ENCODE measurements at places on chromosomes 6 and 20.

- no peak for DNase-seq
These were observed 595 bp downstream of the FKBPL start for GRCh38 chr6:32129297-32130088.

DNA sequence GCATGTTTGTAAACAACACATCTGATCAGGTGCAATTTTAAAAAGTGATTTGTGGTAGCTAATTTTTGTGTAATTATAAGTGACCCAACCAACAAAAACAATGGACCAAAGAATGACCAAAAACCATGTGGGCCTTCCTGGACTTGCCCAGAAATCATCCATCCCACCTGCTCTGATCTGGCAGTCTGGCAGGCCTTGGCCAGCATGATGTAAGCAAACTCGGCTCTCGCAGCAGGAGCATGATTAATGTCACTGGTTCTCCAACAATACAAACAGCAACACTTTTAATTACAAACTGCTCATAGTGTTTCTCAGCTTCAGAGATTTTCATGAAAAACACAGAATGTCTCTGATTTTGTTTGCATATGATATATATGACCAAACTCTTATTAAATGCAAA, 16.1 kb downstream of the TP53INP2 start:
- no peak for DNase-seq

DNA sequence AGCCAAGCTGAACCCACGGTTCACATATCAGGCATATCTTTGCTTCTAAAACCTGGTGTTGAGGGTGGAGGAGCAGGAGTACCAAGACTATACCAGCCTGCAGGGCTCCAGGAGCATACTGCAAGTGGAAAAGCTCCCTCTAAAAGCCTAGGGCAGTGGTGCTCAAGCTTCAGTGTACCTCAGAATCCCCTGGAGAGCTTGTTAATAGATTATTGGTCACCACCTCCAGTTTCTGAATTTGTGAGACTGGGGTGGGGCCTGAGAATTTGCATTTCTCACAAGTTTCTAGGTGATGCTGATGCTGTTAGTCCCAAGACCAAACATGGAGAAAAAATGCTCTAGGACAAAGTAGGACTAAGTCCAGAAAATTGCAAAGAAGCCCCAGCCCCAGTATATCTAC, 65.4 kb downstream of the FILIP1 start:
- DNase-seq = no peak

DNA sequence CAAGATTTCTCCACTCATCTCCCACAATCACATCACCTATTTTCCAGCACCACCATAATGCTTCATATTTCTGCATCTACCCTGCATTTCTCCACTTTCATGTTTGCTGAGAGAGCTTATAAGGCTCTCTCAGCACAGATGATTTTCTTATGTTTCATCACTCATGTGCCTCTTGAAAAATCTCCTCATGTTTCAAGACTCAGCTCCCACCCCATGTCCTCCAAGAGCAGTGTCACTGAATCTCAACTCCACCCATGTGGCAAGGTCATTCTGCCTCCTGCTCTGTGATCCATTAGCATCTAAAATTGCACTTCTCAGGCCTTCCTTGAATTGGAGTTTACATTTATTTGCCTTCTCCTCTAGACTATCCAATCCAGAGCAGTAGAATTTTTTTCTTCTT, 178.7 kb upstream of the IRAK1BP1 start:
- DNase-seq = no peak

- DNase-seq = peak; percentile 73
These were observed 26.4 kb upstream of the PTGIS start for GRCh38 chr20:49594143-49594930.

DNA sequence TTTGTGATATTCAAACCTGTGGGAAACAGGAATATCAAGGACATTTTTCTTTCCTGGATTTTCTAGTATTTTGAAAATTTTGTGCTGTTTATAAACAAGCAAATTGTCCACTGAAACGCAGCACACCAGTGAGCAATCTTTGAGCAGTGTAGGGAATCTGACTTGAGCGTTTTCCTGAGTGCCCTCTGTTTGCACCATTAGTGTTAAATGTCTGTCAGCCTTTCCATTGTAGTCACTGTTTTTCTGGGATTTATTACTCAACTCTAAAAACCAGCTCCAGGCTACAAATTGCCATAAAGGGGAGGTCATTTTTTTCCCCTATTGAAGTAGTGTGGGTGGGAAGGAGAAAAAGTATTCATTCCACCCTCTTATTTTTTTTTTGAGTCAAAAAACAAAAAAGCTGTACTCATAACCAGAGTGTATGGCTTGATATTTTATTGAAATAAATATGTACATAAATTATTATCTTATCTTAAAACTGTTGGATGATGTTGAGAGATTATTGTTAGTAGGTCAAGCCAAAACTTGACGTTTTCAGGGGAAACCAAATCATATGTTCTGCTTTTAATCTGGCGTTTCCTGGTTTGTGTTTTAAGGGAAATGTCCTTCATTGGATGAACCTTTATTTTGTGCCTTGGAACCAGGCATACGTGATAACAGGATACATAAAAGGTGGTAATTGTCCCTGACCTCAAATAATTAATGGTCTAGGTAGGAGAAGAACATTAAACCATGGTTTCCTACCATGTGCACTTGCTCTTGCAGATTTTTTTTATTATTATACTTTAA, 51.8 kb downstream of the TSHZ2 start:
- no peak for DNase-seq

- no peak for DNase-seq
These were observed 467.6 kb downstream of the DHX35 start for GRCh38 chr20:39429726-39430125.

GRCh38 chr6:92427453-92427852, 991.9 kb downstream of the EPHA7 start:
- no peak for DNase-seq

GRCh38 chr6:4192173-4192572, 56.8 kb upstream of the ECI2 start:
- no peak for DNase-seq

- no peak for DNase-seq
These were observed 5.4 kb upstream of the ZNFX1 start for GRCh38 chr20:49283176-49283702.

DNA sequence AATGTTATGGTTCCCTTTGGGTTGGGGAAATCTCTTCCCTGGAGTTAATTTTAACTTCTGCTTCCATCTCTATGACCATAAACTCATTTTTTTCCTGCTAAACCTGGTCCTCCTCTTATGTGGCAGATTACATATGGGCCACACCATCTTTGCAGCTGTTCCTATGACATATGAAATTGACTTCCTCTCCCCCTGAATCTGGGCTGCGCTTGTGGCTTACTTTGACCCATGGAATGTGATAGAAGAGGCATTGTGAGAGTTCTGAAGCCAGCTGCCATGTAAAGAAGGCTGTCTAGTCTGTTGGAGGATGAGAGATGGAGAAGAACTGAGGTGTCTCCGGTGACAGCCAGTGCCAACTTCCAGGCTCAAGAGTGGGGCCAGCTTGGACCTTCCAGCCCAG, 100.1 kb downstream of the CDC5L start:
- no peak for DNase-seq

GRCh38 chr6:153503810-153504209, 372.7 kb upstream of the RGS17 start:
- no peak for DNase-seq

DNA sequence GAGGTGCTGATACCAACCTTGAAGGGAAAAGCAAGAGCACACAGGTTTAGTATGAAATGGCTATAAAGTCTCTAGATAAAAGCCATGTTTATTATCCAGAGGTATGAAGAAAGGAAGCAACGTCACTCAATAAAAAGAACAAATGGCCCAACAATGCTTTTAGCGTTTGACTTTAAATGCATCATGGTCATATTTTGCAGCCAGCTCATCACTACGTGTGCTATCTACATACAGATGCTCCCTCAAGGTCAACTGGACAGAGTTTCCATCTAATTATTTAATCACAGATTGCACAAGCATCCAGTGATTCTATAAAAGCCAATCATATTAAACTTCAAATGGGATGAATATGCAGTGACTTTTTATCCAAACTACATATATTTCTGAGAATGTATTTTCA, 127.6 kb upstream of the SYNDIG1 start:
- no peak for DNase-seq
